ENCODE measurements at places on chromosomes 4 and X.

GRCh38 chr4:145723336-145723735, 43.4 kb downstream of the C4orf51 start:
- DNase-seq, result no peak

DNA sequence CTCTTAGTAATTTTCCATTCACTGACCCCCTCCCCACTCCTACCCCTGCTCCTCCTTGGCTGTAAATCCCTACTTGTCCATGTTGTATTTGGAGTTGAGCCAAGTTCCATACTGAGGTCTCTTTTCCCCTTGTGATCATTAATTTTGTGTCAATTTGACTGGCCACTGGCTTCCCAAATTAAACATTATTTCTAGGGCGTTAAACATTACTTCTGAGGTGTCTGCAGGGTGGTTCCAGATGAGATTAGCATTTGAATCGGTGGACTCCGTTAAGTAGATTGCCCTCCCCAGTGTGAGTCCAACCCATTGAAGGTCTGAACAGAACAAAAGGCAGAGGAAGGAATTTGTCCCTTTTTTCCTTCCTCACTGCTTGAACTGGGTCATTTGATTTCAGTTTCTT, 25.7 kb downstream of the SLC39A8 start:
- no peak for DNase-seq

GRCh38 chr4:88531549-88531948, 8.0 kb upstream of the PYURF start:
- DNase-seq, result no peak

- DNase-seq, result no peak
Observed at GRCh38 chr4:77950203-77950602, 87.6 kb downstream of the MRPL1 start.

DNA sequence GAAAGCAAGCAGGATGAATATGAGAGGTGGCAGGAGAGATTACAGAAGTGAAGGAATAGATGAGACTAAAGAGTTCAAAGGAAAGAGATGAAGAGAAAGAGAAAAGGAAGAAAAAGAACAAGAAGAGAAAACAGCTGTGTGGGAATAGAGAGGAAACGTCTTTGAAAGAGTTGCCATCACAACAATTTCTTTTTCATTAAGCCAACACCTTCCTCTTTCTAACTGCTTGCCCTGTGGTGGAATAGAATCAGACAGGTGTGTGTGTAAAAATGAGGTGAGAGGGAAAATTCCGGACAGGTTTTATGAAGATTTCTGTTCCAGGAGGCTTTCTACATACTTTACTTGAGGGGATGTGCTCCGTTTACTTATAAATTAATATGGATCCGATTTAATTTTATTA, 28.8 kb downstream of the DTHD1 start:
- no peak for DNase-seq

DNA sequence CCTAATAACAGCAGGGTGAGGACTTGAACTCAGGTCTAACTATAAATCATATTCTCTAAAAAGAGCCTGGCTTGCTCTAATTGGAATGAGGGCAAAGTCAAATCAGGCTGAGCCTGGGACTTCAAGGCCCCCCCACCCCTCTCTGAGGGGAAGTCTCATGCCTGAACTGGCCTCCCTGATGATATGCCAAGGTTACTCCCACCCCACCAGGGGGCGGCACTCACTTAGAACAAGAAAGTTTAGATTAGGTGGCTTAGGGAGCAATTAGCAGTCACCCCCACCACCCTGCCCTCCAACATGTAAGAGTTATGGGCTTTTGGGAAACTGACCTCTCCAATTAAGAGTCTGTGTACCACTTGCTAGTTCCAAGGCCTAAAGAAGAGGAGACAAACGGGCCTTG, 2.7 kb downstream of the FOXO4 start:
- peak; percentile 91 for DNase-seq

GRCh38 chr4:128840711-128841318, 31.3 kb downstream of the JADE1 start:
- no peak for DNase-seq

GRCh38 chrX:16786791-16787735, 797 bp downstream of the TXLNG start:
- DNase-seq, result peak; percentile 79

DNA sequence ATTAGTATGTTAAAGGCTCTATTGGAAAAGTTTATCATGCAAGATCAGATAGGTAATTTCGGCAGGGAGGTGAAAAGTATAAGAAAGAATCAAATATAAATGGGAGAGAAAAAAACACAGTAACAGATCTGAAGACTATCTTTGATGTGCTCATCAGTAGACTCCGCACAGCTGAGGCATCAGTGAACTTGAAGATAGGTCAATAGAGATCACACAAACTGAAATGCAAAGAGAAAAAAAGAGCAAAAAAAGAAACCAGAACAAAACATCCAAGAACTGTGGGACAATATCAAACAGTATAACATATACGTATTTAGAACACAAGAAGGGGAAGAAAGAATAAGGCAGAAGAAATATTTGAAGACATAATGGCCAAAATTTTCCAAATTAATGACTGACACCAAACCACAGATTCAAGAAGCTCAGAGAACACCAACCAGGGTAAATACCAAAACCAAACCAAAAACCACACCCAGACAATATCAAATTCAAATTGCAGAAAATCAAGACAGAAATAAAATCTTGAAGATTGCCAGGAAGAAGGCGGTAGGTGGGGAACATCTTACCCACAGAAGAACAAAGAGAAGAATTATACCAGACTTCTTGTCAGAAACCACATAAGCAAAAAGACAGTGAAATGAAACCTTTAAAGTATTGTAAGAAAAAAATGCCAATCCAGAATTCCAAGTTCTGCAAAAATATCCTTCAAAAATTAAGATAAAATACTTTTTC, 29.1 kb downstream of the PFKFB1 start:
- DNase-seq, result no peak

- DNase-seq, result no peak
Observed at GRCh38 chr4:140595065-140595464, 26.3 kb upstream of the UCP1 start.

GRCh38 chrX:153725039-153725831, 579 bp downstream of the ABCD1 start:
- DNase-seq, result no peak
